ENCODE measurements at places on chromosomes 11 and 22.

- H3K27ac ChIP-seq = no peak overlapping the region
- no peaks in the 10 kb centered on the region for H3K4me1 ChIP-seq
- H3K4me3 ChIP-seq = no peak overlapping the region
- no peak for DNase-seq
These were observed 29.5 kb upstream of the TESMIN start for GRCh38 chr11:68780829-68781228.

GRCh38 chr22:39498368-39498767 is 3.7 kb upstream of the MIEF1 start:
- peaks cover 18% of the 10 kb centered on the region for H3K4me1 ChIP-seq
- no peaks in the 10 kb centered on the region for H3K36me3 ChIP-seq
- no peak for DNase-seq
- H3K27me3 ChIP-seq = no peaks in the 10 kb centered on the region
- no peak overlapping the region for H3K4me3 ChIP-seq
- peak overlapping the region; percentile 4 for H3K27ac ChIP-seq

DNA sequence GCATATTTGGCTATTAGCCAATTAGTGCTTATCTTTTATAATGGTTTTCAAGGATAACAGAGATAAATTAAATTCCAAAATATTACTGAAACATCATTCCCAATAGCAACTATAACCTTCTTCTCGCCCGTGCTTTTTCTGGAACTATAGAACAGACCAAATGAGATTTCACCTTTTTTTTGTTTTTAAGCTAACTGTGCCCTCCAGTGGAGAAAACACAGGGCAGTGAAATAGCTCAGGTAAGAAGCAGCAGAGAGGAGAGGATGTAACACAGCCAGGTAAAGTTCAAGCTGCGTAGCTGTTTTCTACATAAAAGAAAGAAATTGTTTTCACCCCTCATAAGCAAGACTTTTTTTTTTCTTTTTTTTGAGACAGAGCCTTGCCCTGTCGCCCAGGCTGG is 28.2 kb downstream of the HSD17B12 start:
- no peaks in the 10 kb centered on the region for H3K27me3 ChIP-seq
- no peak overlapping the region for H3K27ac ChIP-seq
- H3K4me3 ChIP-seq = no peak overlapping the region
- H3K36me3 ChIP-seq = no peaks in the 10 kb centered on the region
- no peaks in the 10 kb centered on the region for H3K4me1 ChIP-seq

DNA sequence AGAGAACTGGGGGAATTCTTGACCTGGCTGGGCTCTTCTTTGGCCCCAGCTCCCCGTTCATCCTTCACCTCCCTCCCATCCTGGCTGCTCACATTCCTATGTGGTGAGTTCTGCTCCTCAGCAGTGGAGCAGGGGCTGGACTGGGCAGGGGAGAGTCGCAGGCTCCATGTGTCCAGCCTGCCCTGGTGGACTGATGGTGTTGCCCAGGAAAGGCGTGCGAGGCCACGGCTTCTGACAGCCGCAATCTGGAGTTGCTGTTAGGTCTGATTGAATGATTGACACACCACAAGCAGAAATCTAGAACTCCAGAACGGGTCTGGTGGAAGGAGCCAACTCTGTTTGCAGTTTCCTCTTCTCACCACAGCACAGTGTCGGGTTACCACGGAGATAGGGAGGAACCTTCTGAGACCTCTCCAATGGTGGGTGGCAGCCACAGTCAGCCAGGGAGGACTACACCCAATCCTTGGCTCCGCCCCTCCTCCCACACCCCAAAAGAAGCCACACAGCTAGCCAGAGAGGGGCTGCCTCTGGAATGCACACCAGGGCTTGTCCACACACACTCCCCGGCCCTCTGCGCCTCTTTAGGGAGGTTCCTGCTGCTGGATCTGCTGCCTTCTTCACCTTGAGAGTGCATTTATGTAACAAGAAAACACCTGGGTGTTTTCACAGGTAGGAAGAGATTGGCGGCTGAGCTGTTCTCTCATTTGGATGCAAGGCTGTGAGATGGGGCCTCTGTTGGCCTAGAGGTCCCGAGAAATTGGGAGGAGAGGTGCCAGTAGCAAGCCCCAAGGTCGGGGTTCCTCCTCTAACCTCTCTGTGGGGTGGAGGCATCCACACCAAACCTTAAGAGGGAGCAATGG is 56.4 kb upstream of the CD44 start:
- H3K4me1 ChIP-seq = peaks cover 18% of the 10 kb centered on the region
- H3K4me3 ChIP-seq = no peak overlapping the region
- peak overlapping the region; percentile 10 for H3K27ac ChIP-seq
- H3K27me3 ChIP-seq = no peaks in the 10 kb centered on the region
- H3K36me3 ChIP-seq = no peaks in the 10 kb centered on the region

DNA sequence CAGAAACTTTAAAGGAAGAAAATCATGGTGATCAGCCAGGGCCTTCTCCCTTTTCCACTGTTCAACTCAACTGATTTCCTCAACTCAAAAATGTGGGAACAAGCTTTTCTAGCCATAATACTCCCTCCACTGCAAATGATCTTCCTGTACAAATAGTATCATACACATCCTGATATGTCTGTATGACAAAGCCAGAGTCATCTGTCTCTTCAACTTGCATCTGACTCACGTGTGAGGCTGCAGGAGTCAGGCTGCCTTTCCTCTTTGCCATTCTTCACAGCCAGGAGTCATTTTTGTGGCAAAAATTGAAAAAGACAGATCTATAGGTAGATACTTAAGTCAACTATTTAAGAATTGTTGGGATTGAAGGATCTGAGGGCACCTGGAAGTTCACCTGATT is 13.3 kb downstream of the PATZ1 start:
- DNase-seq = no peak
- H3K4me3 ChIP-seq = no peak overlapping the region
- H3K27me3 ChIP-seq = no peaks in the 10 kb centered on the region
- no peak overlapping the region for H3K27ac ChIP-seq
- H3K36me3 ChIP-seq = peaks cover 2% of the 10 kb centered on the region

Measured in psoas muscle (tissue), 8 donors.